ENCODE measurements at places on chromosomes 5 and 9.

- no peak for DNase-seq
Observed at GRCh38 chr9:82599336-82599949, 463.5 kb downstream of the RASEF start.

GRCh38 chr5:34826347-34826746, 12.6 kb upstream of the TTC23L start:
- no peak for DNase-seq

DNA sequence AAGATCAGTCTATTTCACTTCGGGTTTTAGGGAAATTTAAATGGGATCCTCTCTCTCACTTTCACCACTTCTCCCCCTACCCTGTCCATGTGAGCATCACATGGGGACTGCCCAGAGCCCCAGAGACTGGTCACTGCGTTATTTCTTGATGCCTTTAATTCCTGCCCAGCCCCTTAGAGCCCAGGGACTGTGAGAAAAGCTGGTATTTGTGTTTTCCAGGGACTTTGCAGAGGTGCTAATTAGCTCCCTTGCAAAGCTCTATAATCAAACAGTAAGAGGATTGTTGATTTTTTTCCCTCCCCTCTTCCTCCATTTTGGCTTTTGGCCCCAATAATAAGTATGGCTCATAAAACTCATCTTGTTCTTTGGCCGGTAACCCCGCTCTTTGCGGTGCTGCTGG, 35.6 kb downstream of the NTRK2 start:
- no peak for DNase-seq

DNA sequence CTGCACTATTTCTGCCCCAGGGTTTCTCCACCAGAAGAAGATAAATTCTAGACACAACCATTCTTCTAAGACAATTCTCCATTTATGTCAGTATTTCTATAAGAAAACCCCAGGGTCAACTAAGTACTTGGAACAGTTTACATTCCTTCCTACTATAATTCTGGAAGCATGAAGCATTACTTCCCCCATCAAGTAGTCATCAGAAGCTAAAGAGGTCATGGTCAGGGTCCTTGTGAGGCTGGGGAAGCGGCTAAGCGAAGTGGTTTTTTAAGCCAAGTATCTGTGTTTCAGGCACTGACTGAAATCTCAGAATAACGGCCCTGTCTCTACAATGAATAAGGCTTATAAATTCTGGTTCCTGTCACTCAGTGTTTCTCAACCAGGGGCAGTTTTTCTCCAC, 197.8 kb downstream of the GLIS3 start:
- no peak for DNase-seq

- no peak for DNase-seq
Observed at GRCh38 chr5:34778091-34778850, 60.7 kb upstream of the TTC23L start.

DNA sequence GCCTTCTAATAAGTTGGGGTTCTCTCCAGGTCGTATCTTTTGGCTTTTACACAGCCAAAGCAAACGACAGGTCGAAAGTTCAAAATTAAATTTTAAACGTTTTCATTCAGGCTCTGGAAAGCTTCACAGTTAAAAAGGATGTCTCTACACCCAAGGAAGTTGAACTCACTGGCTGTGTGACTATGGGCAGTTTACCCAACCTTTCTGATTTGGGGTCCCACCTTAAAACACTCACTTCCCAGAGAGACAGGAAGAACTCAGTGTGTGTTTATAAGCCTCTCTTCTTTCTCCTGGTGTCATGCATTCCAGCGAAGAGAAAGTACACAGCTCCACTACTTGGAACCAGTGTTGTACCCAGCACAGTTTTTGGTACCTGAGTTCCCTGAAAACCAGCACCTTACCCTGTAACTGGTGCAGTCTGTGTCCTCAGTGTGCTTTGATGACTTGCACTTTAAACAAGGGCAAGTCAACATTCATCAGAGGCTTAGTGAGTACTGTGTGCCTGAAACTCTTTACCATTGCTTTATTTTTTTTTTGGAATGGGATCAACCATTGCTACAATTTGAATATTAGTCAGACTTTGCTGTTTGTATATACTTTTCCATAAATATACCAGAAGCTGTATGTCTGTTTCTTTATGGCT, 1.7 kb downstream of the SRD5A1 start:
- no peak for DNase-seq

DNA sequence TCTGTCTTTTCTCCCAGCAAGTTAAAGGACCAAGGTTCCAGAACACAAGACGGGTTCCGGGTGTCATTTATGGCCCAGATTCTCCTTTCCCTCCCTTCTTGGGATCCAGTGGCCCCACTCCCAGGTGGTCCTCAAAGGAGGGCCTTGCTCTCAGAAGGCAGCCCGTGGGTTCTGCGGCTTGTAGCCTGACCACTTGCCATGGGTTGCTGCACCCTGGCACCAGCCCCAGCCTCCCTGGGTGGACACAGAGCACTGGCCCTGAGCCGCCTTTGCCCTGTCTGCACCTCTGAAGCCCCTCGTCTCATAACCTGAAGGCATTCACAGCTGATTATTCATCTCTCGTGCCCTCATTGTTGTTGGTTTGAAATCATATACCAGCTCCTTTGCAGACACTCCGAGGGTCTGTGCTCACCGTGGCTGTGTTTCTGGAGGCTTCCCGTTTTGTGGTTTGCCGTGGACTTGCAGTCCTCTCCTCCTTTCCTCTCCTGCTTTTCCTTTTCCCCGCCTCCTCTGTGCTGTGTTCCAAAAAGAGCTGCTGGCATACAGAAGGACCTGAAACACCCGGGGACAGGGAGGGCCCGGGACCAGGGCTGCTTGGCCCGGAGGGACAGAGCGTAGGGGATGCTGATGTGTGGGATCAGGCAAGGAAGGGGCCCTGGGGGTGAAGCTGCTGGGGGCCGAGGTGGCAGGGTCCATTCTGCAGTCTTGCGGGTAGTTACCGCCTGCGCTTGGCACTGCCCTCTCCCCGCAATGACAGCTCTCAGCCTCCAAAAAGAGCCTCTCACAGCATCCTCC, 49.5 kb upstream of the FCN2 start:
- DNase-seq = no peak

- no peak for DNase-seq
Observed at GRCh38 chr9:5949103-5949699, 58.5 kb downstream of the MLANA start.

- no peak for DNase-seq
Observed at GRCh38 chr5:59173578-59173977, 590.7 kb downstream of the RAB3C start.

DNA sequence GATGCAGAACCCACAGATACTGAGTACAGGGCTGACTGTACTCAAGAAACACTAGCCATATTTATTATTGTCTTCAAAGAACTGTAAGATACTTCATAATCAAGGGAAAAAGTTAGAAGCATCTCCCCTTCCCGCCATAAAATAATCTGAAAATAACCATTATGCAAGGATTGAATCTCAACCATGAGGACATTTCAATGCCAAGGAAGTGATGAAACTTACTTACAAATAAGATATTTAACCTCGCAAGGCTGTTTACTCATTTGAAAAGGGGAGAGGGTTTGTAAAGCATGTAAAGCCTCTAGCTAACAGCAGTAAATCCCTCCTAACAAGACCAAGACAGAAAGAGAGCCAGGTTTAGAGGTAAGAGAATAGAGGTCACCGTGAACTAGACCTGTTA, 6.3 kb downstream of the MYO10 start:
- no peak for DNase-seq

DNA sequence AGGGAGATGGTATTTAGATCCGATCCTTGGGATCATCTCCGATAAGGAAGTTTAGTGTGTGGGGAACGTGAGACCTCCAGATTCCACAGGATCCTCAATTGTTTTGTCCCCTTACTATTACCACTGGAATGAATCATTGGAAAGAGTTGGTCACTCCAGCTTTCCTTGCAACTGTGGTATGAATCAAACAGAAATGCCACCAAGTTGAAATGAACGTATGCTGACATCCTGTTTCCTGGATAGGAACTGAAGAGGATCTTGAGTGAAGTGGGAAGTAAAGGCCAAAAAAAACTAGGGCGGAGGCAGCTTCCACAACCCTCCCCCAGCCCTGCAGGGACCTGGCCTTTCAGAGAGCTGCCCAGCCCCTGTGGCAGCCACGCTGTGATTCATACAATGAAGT, 23.9 kb downstream of the IRX1 start:
- no peak for DNase-seq

GRCh38 chr9:86591472-86591871, 237.3 kb upstream of the TUT7 start:
- no peak for DNase-seq

GRCh38 chr9:132575005-132575609, 7.3 kb upstream of the BARHL1 start:
- DNase-seq = no peak

DNA sequence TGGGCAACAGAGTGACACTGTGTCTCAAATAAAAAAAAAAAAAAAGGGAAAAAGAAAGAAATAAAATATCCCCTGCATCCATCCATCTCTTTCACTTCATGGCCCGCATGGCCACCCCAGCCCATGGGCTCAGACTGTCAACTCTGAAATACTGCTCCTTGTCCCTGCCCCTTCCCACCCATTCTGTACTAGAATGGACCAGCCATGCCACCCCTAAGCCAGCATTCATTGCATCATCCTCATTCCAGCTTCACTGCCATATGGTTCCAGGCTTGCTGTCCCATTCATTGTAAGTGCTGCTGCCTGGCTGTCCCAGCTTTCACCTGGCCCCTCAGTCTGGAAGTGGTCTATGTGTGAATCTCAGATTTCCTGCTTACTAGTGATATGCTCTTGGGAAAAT, 46.2 kb downstream of the SPRY4 start:
- no peak for DNase-seq

DNA sequence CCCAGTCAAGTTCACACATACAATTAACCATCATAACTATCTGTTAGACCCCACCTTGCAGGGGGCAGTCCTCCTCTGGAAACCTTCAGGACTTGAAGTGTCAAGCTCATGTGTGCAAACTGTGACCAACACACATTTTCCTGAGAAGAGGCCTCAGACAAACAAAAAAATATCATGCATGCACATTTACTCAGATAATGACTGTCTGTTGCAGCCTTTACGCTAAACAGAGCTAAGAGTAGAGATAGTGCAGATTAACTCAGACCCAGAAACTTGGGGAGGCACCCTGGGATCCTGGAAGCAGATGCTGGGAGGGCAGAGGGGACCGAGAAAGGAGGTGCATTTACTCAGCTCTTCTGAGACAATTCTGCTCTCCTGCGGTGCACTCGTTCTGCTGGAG, 3.6 kb upstream of the S1PR3 start:
- DNase-seq = no peak

DNA sequence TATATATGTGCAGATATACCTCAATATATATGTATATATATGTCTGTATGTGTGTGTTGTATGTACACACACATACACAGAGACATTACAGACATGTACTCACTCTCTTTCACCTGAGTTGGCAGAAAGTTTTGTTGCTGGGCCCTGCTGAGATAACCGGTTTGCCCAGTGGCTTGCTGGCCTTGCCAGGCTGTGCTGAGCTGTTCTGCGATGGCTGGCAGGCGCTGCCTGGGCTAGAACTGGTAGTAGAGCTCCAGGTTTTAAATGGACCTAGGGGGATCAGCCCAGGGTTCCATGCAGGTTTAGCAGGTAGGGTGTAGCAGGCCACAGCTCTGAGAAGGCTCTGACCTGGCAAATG, 394.3 kb downstream of the GADD45G start:
- no peak for DNase-seq

GRCh38 chr5:133827011-133827410, 141.4 kb downstream of the C5orf15 start:
- DNase-seq = no peak

GRCh38 chr9:93154293-93154903, 20.3 kb upstream of the NINJ1 start:
- no peak for DNase-seq

GRCh38 chr9:94156348-94157049, 72.2 kb downstream of the PTPDC1 start:
- DNase-seq = no peak

GRCh38 chr9:124739360-124739759, 31.8 kb downstream of the NR6A1 start:
- DNase-seq = no peak

DNA sequence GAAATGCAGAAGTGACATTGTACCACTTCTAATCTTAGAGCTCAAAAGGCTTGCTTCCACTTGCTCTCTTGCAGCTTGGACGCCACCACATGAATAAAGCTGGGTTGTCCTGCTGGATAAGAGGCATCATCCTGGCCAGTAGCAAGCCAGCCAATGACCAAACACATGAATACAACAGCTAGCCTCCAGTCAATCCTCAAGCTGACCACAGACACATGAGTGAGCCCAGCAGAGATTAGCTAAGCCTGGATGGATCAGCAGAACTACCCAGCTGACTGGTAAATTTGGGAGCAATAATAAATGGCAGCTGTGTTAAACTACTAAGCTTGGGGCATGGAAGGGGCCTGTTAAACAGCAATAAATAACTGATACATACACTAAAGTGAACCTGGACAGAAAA, 121.1 kb upstream of the SLC12A2 start:
- no peak for DNase-seq

GRCh38 chr5:136781464-136781863, 416.1 kb upstream of the TRPC7 start:
- no peak for DNase-seq

GRCh38 chr5:82754036-82754746, 323.0 kb downstream of the TMEM167A start:
- DNase-seq = no peak

DNA sequence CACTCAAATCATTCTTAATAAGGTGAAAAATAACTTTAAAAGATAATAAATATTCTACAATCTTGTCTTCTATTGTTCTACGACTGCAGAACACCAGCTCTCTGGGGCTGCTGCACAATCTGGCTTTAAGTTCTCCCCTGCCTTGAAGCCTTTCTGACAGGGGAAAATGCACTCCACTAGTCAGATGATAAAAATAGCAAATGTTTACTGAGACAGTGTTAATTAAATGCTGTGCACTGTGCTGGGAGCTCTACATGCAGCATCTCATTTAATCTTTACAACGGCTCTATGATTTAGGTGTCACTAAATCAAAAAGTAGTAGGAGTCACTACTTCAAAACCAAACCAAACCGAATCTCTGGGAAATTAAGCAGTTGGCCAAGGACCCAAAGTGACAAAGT, 132.7 kb downstream of the SLIT3 start:
- DNase-seq = no peak

DNA sequence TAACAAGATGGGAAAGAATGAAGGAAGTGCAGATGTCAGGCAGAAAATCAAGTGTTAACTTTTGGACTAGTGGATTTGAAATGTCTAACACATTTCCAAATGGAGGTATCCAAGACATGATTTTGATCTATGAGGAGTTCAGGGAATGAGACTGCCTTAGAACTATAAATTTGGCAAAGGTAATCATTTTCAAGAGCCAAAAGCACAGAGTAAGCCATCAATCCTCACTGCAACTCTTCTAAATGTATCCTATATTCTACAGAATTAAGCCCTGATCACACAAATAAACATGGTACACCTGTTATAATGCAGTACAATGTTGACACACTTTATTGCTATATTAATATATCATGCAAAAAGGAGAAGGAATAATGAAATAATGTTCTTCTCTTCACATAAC, 55.6 kb downstream of the SETX start:
- no peak for DNase-seq

DNA sequence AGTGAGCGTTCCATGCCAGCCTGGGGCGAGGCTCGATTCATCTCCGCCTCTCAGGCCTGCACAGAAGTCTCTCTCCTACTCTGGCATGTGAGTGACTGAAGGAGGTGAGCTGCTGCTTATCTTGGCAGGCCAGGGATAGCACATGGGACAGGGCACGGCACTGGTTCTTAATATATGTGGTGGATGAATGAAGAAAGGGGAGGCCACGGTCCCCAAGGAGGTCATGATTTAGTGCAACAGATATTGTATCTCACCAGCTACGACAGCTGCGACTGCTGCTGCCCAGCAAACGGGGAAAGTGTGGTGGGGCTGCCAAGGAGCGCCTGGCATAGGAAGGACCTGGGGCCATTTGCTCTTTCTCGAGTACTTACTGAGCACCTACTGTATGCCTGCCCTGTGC, 19.3 kb upstream of the MAPK9 start:
- DNase-seq = no peak
